ENCODE measurements at places on chromosomes 7 and 10.

DNA sequence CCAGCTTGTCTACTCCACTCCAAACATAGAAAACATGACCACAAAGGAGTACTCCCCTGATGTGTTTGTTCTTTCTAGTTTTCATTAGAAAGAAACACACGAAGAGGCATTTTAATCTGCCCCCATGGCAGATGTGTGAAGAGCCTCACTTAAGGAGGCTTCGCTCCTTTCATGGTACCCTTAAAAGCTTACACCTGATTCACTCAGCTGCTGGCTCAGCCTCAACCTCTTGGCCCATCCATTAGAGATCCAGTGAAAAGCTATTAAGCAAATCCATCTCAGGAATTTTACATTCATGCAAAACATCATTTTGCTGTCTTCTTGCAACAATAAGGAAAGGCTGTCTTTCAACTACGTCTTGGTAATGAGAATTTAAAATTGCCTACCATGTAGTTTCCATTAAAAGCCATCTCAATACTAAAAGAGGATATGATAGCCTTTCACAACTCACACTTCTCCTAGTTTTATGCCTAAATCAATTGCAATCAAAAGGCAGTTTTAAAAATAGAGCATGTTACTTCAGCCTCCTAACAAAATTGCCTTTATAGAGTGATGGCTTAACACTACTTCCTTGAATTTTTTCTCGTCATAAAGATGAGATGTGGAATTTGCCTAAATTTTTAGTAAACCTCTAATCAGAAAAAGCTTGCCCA is 22.7 kb downstream of the MACC1 start:
- no peak for DNase-seq

DNA sequence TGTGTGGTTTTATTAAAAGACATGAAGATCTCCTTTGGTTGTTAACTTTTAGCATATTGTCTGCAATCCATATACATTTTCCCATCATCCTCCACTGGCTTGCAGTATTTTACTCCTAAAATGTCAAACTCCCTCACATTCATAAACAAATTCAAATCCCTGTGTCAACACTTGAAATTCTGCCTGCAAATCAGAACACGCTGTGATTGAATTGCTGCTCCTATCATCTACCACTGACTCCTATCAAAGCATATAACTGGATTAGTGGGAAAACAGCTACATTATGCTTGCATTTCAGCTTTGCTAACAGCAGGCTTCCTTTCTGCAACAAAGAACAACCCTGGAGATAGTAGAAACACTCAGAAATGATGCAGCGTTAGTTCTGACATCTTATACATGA is 281.8 kb upstream of the HGF start:
- DNase-seq, result no peak

DNA sequence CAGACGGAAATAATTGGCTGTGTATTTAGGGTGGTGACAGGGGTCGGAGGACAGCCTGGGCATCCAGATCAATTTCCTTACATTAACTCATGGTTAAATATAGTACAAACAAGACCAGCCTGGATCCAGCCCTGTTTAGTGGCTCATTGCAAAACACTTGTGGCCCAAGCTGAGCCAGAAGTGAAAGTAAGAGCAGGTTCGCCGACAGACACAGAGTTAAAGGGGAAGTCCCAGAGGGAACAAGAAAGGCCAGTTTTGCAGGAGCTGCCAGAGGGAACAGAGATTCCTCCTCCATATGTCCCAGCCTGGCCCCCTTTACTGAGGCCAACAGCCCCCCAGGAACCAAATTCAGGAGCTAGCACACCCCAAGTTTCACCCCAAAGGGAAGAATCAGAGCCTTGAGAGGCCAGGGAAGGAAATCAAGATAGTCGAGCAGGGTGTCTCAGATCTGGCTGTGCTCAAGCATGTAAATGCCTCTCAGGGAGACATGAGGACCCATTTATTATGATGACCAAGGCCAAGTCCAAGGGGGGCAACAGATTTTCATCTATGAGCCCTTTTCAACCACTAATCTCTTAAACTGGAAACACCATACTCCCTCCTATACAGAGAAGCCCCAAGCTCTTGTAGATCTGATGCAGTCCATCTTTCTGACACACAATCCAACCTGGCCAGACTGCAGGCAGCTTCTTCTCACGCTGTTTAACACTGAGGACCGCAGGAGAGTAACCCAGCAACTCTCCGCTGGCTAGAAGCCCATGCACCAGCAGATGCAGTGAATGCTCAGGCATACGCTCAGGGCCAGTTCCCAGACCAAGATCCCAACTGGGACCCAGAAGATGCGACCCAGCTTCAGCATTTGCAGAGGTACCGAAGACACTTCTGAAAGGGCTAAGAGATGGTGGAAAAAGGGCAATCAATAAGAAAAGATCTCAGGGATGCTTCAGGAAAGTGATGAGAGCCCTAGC is 15.9 kb upstream of the ADCK2 start:
- DNase-seq, result peak; percentile 20

DNA sequence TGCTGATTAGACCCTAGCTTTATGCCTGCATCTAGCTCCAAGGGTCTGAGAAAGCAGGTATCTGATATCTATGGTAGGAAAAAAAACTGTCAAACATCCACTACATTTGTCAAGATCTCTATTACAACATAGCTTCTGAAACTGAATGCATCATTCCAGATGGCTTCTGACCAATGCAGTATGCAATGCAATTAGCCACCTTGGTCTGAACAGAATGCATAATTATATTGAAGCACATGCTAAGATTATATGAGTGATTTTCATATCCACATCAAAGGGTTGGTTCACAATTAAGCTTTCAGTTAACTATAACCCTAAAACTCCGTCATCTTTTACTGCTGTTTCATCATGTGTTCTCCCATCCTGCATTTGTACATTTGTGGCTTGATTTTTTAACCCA is 271.4 kb downstream of the POLR1F start:
- no peak for DNase-seq

DNA sequence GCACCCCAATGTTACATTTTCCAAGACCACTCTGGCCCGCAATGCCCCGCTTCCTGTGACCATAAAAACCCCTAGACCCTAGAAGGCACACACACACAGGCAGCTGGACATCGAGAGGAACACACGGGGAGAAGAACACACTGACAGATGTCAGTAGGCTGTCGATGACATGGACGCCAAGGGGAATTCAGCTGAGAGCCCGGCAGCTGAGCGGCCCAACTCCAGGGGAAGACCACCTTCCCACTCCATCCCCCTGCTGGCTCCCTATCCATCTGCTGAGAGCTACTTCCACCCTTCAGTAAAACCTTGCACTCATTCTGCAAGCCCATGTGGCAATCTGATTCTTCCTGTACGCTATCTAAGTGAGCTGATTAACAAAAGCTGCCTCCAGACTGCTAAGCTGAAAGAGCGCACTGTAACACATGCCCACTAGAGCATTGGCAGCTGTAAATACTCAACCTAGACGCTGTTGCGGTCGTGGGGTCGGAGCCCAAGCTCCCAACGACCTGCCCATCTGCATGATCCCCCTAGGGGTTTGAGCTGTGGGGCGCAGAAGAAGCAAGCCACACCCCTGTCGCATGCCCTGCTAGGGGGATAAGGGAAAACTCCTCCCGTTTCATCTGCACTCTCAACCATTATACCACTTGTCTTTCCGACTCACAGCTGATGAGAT is 843.6 kb upstream of the POT1 start:
- DNase-seq, result no peak

GRCh38 chr10:70678757-70679489 is 6.6 kb downstream of the ADAMTS14 start:
- no peak for DNase-seq

GRCh38 chr7:117143580-117143979 is 179.3 kb downstream of the WNT2 start:
- no peak for DNase-seq

GRCh38 chr7:154857728-154858681 is 144.9 kb downstream of the PAXIP1 start:
- DNase-seq, result no peak

- DNase-seq, result peak; percentile 69
Measured at GRCh38 chr7:151085691-151086620, at the start of gene AGAP3. Gene AGAP3 (plus strand): TSS chr7:151086475. CDS start chr7:151086742, 267 bp downstream.

GRCh38 chr7:1819259-1819841 is 149.3 kb downstream of the ELFN1 start:
- DNase-seq, result no peak

- no peak for DNase-seq
Measured at GRCh38 chr10:20005638-20006037, 189.4 kb downstream of the PLXDC2 start.

- no peak for DNase-seq
Measured at GRCh38 chr7:87140271-87140748, 11.9 kb upstream of the DMTF1 start.

DNA sequence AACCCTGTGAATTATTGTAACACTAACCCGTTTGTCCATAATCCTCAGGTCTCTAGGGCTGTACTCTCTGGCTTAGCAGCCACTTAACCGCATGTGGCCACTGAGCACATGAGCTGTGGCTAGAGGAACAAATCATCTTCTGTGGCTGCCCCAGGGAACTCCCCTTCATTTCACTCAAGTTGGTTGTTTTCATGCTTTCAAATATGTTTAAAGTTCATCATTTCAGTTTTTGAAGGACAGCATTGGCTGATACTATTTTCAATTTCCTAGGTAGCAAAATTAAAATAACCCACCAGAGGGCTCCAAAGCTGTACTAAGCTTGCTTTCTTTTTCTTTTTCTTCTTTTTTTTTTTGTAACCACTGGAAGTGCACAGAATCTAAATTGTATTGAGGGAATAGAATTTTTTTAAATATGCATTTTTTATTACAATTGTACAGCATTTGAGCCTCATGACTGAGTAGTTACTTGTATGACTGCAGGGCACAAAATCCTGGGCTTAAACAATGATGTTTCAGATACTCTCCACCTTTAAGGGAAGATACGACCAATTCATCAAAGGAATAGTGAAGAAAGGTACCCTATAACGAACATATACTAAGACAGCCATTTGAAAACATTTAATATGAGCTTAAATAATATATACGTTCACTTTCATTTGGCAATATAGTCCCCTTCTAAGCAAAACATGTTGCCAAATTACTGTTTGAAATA is 38.6 kb downstream of the MRC1 start:
- DNase-seq, result peak; percentile 36

GRCh38 chr10:118473305-118473960 is 122.0 kb downstream of the PRLHR start:
- DNase-seq, result no peak

DNA sequence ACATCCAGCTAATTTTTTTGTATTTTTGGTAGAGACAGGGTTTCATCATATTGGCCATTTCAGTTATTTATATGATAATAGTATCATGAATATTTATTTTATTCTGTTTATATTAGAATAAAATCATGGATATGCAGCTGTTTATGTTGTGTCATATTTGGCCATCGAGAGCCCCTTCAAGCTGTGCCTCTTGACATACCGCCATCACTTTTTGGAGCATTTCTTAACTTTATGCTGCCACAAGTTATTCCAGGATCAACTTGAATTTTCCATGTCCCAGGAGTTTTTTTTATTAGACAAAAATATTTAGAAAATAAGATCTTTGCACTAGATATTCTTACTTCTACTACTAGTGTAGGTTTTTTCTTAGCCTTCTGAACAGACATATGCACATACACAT is 1067.0 kb upstream of the LRRTM3 start:
- no peak for DNase-seq

- no peak for DNase-seq
Measured at GRCh38 chr7:116231949-116232348, 21.6 kb downstream of the TES start.

GRCh38 chr10:3877211-3878000 is 92.4 kb upstream of the KLF6 start:
- DNase-seq, result no peak

- no peak for DNase-seq
Measured at GRCh38 chr7:106031300-106032035, 68.4 kb downstream of the CDHR3 start.

DNA sequence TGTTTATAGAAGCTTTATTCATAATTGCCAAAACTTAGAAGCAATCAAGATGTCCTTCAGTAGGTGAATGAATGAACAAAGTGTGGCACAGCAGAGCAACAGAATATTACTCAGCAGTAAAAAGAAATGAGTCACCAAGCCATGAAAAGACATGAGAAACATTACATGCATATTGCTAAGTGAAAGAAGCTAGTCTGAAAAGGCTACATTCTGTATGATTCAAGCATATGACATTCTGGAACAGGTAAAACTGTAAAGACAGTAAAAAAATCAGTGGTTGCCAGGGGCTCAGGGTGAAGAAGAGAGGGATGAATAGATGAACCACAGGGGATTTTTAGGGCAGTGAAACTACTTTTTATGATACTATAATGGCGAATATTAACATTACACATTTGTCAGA is 80.9 kb upstream of the APBB1IP start:
- DNase-seq, result no peak

DNA sequence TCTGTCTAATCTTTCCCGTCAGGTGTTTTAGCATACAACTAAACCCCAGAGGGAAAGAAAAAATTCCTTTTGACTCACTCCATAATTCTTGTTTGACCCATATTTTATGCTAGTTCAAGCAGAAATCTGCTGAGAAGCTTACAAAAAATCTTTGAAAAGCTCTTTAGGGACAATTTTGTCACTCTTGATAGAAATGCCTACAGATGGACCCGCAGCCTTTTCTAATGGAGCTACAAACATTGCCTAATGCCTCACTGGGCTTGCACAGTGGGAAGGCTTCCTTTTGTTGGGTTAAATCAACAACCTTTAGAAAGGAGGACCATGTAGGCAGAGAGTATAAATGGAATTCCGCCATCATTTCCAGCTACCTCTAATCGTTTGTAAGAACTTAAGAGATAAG is 344.5 kb downstream of the PCLO start:
- no peak for DNase-seq

DNA sequence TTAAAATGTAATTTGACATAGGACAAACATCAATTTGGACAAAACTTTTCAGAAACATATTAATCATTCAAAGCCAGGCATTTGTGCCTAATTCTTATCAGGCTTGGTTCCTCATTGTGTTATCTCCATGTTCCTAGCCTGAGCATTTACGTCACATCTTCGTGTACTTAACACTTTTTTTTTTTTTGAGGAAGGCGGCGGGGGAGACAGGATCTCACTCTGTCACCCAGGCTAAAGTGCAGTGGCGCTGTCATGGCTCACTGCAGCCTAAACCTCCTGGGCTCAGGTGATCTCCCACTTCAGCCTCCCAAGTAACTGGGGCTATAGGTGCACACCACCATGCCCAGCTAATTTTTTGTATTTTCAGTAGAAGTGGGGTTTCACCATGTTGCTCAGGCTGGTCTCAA is 19.8 kb downstream of the HNRNPA2B1 start:
- DNase-seq, result no peak

GRCh38 chr10:98684019-98684899 is 237.5 kb upstream of the HPS1 start:
- no peak for DNase-seq
